ENCODE measurements at places on chromosomes 13 and 19. TPM values are rescaled to one million over a fixed set of nuclear protein-coding genes. Genes with fewer than 3 reads are reported as not detected.

- no peaks in the 10 kb centered on the region for H3K27me3 ChIP-seq
- H3K4me3 ChIP-seq, result no peak overlapping the region
- no peak overlapping the region for H3K27ac ChIP-seq
- H3K36me3 ChIP-seq, result peaks cover 76% of the 10 kb centered on the region
- no peak for DNase-seq
- peaks cover 4% of the 10 kb centered on the region for H3K4me1 ChIP-seq
These were observed 10.2 kb upstream of the CCDC97 start for GRCh38 chr19:41299755-41300089.

DNA sequence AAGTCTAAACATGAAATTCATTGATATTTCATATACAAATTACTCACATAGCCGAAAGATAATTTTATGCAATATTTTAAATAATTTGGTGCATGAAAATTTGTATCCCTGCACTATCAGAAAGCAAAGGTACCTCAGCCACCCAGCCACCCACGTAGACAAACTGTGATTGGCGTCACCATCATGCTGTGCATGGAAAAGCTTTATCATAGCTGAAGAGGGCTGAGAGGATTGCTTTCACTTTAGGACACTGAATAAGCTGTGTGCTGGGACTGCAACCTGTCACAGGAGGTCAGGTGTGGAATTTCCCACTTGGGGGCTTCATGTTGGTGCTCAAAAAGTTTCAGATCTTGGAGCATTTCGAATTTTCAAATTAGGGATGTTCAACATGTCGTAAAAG is 96.3 kb downstream of the MYCBP2 start:
- H3K36me3 ChIP-seq, result no peaks in the 10 kb centered on the region
- H3K27ac ChIP-seq, result no peak overlapping the region
- H3K4me3 ChIP-seq, result no peak overlapping the region
- no peaks in the 10 kb centered on the region for H3K4me1 ChIP-seq
- DNase-seq, result no peak

- no peak overlapping the region for H3K27ac ChIP-seq
- H3K36me3 ChIP-seq, result no peaks in the 10 kb centered on the region
- peak; percentile 79 for DNase-seq
- no peaks in the 10 kb centered on the region for H3K27me3 ChIP-seq
- no peak overlapping the region for H3K4me3 ChIP-seq
- H3K4me1 ChIP-seq, result no peaks in the 10 kb centered on the region
These were observed 1704.7 kb downstream of the SLITRK5 start for GRCh38 chr13:89375839-89376238.

- no peaks in the 10 kb centered on the region for H3K27me3 ChIP-seq
- DNase-seq, result no peak
- no peaks in the 10 kb centered on the region for H3K4me1 ChIP-seq
These were observed 18.5 kb downstream of the PPP1R12C start for GRCh38 chr19:55098716-55099556.

- H3K4me1 ChIP-seq, result no peaks in the 10 kb centered on the region
- no peak overlapping the region for H3K4me3 ChIP-seq
- no peaks in the 10 kb centered on the region for H3K36me3 ChIP-seq
These were observed 216.3 kb upstream of the PRR20A start for GRCh38 chr13:56924401-56924800.

DNA sequence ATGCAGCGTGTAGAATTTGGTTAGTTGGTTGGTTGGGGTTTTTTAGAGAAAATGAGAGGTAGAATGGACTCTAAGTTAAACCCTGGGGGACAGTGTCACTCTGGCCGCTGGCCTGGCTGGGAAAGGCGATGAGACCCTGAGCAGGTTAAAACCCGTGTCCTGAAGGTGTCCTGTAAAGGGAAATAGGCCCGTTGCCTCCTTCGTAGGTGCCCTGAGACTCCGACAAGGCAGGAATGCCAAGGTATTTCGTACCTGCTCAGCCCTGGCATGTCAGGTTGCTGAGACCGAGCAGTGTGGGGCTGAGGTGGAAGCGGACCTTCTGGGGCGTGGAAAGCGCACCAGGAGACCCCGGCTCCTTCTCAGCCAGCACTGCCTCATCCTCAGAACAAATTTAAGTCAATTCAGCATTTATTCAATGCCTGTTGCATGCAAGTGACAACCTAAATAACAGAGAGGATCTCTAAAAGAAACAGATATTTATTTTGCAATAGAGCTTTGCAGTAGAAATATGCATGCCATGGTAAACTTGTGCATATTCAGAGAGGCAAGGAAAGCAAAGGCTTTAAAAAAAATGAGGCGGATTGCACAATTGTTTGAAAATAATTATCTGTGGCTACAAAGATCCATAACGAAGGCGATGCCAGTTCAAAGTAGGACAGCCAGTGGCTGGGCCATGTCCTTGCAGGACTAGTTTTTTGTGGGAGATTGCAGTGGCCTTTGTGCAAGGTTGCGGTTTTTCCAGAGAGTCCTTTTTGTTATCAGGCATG is 1.4 kb upstream of the RAB20 start:
- H3K4me3 ChIP-seq, result peak overlapping the region; percentile 86
- no peaks in the 10 kb centered on the region for H3K36me3 ChIP-seq
- no peak overlapping the region for H3K27ac ChIP-seq
- no peak for DNase-seq
- H3K27me3 ChIP-seq, result no peaks in the 10 kb centered on the region
- H3K4me1 ChIP-seq, result peaks cover 8% of the 10 kb centered on the region

DNA sequence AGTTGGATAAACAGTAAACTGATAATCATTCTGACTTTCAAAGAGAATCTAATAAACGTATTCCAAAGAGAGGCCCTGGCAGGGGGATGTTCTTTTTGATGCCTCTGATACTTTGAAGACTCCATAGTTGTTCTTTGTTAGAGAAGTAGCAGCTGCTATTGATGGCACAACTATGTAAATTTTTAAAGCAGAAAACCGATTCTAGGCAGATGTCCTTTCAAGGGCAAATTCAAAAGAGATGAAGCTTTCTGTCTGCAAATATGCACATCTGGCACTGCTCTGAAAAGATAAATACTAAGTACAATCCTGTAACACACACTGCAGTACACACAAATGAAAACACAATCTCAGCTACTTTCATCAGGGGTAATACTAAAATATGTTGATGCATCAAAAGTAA is 250.1 kb downstream of the VWA8 start:
- DNase-seq, result no peak
- H3K4me1 ChIP-seq, result no peaks in the 10 kb centered on the region
- H3K4me3 ChIP-seq, result no peak overlapping the region
- no peaks in the 10 kb centered on the region for H3K27me3 ChIP-seq

DNA sequence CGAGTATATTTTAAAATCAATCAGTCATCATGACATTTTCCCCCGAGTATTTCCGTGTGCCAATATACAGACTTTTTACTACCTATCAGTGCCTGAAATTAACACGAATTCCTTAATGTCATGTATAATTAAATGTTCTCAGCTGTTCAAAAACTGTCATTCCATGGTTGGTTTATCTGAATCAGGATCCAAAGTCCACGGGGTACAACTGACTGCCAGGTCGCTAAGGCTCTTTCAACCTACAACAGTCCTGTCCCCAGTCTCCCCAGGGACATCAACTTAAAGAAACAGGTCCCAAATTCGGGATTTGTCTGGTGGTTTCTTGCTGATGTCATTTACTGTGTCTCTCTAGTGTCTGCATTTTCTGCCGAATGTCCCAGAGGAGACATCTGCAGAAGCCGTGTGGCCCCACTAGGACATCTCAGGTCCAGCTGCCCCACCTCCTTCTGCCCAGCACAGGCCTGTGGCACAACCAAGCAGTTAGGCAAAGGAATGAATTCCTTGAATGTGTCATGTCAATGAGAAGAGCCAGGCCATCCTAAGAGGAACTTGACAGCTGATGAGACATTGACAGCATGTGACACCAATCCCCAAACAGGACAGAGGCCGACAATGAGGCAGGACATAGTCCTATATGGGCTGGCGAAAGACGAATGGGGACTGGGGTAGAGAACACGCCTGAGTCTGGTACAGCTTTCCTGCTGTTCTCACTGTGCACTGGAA is 109.5 kb downstream of the STK24 start:
- no peak overlapping the region for H3K4me3 ChIP-seq
- H3K36me3 ChIP-seq, result peaks cover 3% of the 10 kb centered on the region
- H3K27me3 ChIP-seq, result no peaks in the 10 kb centered on the region
- no peak for DNase-seq
- H3K4me1 ChIP-seq, result peaks cover 3% of the 10 kb centered on the region

DNA sequence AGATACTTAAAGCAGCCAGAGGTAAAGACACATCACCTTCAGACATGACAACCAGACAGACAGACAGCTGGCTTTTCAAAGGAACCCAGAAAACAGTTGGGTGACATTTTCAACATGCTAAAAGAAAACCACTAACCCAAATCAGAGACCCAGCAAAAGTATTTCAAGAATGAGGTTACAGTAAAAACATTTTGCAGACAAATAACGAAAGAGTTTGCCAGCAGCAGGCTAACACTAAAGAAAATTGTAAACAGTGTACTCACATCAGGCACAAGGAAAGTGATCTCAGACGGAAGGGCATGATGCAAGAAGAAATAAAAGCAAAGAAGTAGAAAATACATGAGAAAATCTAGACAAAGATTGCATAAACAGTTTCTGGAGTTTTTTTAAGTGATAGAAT is 46.4 kb downstream of the AP1M1 start:
- H3K36me3 ChIP-seq, result no peaks in the 10 kb centered on the region
- no peaks in the 10 kb centered on the region for H3K27me3 ChIP-seq
- H3K27ac ChIP-seq, result no peak overlapping the region

DNA sequence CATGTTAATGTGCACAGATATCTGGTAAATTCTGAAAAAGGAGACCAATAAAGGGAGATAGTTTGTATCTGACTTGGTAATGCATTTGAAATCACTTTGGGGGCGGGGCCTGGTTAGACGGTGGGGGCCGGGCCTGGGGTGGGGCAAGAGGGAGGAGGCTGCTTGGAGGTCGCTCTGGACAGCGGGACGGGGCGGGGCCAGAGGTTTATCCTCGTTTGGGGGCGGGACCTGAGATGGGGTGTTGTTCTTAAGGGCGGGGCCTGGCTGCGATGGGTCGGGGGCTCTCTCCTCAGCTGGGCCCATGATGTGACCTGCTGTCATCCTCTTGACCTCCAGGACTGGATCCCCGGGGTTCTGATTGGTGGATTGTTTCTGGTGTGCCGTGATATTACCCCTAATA is 4.9 kb upstream of the ZNF808 start:
- DNase-seq, result no peak
- H3K4me1 ChIP-seq, result no peaks in the 10 kb centered on the region
- H3K36me3 ChIP-seq, result no peaks in the 10 kb centered on the region
- no peak overlapping the region for H3K4me3 ChIP-seq

DNA sequence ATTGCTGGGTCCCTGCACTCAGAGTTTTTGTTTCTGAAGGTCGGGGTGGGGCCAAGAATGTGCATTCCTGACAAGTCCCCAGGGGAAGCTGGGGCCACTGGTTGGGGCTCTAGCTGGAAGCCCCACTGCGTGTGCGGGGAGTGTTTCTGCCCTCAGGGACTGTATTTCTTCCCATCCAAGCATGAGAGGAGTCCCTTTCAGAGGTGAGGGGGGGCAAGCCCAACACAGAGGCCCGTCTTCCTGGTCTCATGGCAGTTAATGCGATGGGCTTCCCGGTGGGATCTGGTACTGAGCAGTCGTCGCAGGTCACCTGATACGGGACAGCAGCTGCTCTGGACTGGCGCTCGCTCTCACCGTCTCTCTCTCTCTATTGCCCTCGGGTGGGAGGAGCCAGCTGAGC is 50.4 kb downstream of the GPR12 start:
- H3K36me3 ChIP-seq, result no peaks in the 10 kb centered on the region
- H3K4me3 ChIP-seq, result no peak overlapping the region

GRCh38 chr13:51276636-51277035 is 54.4 kb downstream of the FAM124A start:
- peaks cover 6% of the 10 kb centered on the region for H3K4me1 ChIP-seq
- no peaks in the 10 kb centered on the region for H3K36me3 ChIP-seq
- H3K27me3 ChIP-seq, result no peaks in the 10 kb centered on the region
- DNase-seq, result no peak
- no peak overlapping the region for H3K27ac ChIP-seq
- no peak overlapping the region for H3K4me3 ChIP-seq

The TJP3 gene
- 26.5 TPM for total RNA-seq

The POSTN gene
- total RNA-seq, result 13.1 TPM

The TTC9B gene
- not detected for total RNA-seq

The PALM gene
- 49.4 TPM for total RNA-seq

The GPR108 gene
- total RNA-seq, result 113 TPM

The ZNF491 gene
- 2.5 TPM for total RNA-seq

The FLT1 gene
- 45.7 TPM for total RNA-seq

The ZNF441 gene
- 19.3 TPM for total RNA-seq

The DHRS12 gene
- total RNA-seq, result 20.4 TPM

The HSD11B1L gene
- 7.8 TPM for total RNA-seq

The CA11 gene
- 11.6 TPM for total RNA-seq
